ENCODE measurements at places on chromosomes 7 and 10.

DNA sequence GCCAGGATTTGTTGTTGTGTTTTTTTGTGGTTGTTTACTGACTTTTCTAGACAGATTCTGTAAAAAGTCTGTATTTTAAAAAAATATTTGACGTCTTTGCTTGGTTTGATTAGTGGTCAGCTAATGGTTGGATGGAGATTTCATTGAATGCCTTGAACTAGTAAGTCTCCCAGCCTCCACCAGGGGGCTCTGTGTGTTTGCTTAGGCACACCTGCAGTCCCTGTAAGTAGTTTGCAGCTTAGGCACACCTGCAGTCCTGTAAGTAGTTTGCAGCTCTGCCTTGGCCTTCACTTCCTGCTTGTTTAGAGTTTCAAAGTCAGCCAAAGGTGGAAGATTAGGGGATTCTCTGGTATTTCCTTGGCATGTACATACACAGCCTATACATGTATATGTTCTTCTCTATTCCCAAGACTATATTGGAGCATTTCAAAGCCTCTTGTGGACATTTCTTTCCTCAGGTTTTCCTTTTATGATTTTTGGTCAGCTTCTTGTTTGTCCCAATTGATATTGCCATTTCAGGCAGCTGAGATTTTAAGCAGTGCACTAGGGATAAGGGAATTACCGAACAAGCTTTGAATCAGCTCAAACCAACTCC, 101.6 kb downstream of the CCSER2 start:
- DNase-seq: peak; percentile 40

DNA sequence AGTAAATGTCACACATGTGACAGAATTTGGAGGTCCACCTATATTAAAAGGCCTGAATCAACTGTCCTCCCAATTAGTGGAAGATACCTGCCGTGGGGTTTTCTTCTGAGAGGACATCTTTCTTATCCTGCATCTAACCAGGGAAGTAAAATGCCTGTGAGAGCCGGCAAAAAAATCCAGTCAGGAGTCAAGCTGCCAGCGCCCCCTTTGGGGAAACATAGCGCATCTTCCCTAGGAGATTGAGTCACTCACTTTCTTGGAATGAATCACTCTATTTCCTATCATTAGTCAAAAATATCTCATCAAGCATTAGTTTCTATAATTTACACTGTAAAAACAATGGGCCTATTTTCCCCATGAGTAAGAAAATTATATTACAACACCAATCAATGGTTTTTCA, 66.4 kb upstream of the ANK3 start:
- DNase-seq: no peak

DNA sequence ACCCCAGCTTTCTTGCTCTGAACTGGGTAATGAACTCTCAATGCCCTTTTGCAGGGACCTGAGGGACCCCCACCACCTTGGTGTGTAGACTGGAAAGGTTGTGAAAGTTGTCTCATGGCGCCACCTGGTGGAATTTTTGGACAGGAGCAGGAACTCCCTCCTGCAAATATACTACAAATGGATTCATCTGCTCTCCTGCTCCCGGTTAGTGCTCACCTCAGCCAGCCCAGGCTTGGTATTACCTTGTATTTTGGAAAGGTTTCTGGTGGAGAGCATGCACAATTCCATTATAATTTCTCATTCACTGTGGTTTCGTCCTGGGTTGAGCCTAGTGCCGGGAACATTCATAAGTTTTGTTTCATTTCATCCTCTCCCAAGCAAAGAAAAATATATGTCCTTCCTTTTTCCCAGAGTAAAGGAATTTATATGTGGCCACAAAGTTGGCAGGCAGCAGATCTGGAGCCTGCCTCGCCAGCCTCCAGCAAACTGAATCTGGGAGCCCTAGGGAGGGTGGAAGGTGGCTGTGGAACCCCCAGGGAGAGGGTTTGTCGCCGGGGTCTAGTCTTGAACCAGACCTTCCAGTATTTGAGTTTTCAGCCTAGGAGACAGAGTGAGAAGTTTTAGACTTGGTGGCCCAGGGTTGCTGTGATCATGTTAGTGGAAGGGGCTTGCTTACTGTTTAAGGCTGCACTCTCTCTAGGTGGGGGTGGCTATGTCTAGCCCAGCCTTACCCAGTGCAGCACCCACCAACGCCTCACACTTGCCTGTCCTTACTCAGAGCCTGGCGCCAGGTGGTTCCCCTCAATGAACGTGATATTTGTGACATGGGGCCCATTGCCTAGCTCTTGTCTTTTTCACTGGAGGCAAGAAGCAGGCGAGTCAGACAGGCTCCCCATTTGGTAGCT, 9.5 kb downstream of the FAM241B start:
- peak; percentile 47 for DNase-seq

DNA sequence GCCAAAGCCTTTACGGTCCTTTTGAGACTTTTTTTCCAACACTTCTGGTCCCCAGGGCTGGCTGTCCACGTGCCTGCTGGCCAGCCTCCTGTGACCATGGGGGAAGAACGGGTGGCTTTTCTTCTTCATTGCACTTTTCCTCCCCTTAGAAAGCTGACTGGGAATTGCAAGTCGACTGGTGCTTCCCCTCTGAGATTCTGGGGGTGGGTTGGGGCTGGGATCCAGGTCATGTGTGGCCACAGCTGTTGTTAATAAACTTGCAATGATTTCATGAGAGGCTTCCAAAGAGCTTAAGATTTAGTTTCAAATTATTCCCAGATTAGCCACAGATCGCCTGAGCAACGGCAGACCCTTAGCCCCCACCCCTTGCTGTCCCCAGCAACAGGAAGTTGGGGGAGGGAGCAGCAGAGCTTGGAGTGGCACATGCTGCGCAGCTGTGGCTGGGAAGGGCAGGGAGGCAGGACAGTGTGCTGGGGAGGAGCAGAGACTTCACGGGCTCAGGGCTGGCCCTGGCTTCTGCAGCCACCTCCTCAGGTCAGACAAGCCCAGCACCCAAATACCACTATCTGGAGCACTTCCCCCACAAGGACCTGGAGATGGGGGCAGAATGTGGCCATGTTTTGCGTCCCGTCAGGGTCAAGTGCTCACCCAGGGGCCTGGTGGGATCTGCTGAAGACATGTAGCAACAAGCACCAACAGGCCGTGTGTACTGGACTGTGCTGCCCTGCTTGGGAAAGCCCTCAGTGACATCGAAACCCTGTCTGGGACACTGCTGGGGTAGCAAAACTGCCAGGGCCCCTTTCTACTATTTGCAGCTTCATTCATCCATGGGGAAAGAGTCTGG, 147.1 kb downstream of the RNF216 start:
- DNase-seq: no peak

- peak; percentile 51 for DNase-seq
Observed at GRCh38 chr10:133260895-133261725, 15.6 kb downstream of the ADAM8 start.

DNA sequence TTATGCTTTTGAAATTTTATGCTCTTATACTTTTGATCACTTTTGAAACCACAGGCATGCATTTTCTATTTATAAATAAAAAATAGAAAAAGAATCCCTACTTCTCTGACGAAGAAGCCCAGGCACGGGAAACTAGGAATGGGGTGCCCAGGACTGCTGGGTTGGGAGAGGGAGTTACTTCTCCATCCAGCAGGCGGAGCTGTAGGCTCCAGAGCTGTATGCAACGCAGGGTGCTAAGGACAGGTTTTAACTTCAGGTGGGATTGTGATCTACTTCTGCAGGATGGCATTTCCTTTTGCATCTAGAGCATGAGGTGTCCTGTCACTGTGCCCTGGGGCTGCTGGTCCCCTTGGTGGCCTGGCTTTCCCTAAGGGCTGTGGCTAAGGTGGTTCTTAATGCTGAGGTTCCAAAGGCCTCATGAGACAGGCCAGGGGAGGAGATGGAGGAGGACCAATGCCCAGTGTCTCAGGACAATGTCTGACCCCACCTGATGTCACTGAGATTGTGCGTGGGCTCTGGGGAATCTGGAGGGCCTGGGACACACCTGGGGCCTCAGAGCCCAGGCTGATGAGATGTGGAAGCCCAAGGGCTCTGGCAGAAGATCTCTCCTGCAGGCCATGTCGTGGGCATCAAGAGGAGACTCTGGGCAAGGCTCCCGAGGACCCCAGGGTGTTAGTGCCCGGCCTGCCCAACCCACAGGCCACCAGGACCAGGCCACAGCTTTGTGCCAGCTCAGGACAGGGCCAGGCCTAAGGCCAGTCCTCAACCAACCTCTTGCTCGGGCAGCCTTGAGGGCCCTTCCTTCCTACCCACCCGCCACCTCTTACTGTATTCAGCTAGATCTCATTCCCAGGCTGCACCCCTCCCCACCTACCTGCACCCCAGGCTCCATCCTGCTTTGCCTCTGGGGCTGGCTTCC, 507 bp downstream of the CCDC201 start:
- DNase-seq: no peak

DNA sequence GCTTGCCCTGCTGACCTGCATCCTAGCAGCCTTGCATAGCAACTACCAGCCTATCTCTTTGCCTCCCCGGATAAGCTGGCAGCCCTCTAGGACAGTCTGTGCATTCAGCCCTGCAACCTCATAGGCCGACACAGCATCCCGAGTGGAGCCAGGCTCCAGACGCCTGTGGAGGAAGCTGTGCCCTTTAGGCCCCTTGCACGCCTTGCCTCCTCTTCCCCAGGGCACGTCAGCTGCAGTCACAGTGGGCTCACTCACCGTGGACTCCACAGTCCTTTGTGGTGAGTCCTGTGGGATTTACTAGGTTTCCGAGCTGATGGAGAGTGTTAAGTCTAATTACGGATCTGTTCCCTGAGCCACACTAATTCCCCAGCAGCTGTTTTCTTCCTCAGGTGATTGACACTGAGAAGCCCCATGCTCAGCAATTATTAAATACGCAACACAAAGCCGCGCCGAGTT, 540.0 kb downstream of the TCERG1L start:
- DNase-seq: no peak

GRCh38 chr10:47443145-47443544, 40.8 kb downstream of the ANXA8 start:
- no peak for DNase-seq

GRCh38 chr7:112449353-112449752, 907 bp upstream of the IFRD1 start:
- peak; percentile 36 for DNase-seq

DNA sequence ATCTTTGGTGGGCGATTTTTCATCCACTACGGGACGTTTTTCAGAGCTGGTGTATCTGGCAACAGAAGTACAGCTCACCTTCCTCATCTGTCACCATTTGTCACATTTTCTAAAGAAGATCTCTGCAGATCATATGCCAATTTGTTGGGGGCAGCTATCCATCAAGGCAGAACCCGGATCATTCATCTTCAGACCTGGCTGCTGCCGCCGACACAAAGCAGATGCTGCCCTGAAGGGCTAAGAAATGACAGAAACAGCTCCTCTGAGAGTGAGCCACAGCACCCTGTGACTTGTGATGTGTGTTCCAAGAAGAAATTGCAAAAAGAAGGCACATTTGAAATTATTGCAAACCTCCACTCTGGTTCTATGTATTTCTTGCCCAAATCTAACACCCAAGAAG, 290.9 kb downstream of the GFRA1 start:
- DNase-seq: no peak

DNA sequence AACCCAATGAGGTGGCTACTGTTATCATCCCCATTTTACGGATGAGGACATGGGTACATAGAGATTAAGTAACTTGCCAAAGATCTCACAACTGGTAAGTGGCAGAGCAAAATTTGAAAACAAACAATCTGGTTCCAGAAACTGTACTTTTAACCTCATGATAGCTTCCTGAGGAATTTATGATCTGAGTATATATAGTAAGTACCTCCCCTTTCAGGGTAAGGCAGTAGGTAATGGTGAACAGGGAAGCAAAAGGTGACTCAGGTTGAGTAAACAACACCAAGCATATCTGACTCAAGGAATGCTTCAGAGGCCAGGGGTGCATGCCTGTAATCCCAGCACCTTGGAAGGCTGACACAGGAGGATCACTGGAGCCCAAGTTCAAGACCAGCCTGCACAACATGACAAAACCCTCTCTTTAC, 21.1 kb downstream of the KLLN start:
- no peak for DNase-seq

DNA sequence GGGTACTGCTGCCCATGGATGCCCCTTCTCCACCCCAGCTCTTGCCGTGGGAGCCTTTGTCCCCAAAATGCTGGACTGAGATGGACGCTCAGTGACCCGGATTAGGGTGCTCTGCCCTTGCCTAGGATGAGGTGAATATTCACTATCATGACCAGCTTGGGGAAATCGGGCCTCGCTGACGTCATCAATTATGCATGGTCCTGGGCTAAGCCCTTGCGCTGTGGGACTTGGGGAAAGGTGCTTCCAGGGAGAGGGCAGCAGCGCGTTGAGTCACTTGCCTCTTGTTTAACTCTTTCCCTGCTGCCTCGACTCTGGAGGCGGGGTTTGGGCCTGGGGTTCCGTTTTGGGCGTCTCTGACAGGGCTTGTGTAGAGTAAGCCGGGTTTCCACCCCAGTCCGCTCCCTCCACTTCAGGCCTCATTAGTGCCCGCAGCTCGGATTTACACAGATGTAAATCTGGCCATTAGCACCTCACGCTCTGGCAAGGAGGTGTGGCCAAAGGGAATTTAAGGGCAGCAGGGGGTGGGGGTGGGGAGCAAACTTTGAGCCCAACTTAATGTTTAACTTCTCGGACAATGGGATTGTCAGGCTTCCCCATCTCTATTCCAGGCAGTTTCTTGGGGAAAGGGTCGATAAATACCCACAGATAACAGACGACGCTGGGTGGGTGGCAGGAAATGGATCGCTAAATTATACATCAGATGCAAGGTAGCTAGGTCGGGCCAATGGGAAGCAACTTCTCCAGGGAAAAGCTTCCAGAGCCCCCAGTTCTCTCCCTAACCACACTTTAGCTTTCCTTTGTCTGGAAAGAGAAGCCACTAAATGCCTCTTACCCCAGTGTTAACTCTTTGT, 51.3 kb upstream of the TCF7L2 start:
- DNase-seq: no peak

DNA sequence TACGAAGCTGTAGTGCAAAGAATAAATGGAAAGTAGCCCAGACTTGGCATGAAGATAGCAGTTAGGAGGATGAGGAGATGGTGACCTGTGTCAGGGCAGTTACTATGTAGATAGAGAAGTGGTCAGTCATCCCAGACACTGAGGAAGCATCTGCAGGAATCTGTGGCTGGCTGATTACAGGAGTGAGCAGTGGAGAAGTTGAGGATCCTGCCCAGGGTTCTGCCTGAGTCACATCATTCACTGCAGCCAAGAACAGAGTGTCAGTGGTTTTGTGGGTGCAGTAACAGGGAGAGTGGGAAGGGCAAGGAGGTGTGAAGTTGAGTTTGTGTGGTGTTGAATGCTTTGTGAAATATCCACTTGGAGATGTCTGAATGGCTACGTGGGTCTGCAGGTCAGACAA, 676.4 kb upstream of the NRP1 start:
- no peak for DNase-seq

DNA sequence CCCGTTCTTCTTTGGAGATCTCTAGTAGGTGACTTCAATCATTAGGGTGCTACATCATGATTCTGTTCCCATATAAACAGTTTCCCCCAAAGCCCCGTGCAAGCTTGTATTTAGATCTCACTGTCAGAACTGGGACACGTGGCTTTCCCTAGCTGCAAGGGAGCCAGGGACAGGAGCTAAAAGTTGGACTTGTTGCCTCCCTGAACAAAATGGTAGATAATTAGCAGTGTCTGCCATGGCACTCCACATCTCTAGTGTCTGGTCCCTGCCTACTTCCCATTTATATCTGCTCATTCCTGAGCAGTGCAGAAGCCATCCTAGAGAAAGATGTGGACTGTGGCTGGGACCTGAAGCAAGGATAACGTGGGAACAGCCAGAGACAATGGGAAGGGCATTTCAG, 76.6 kb upstream of the FGFR2 start:
- DNase-seq: no peak

GRCh38 chr10:51666456-51666855, 32.9 kb downstream of the CSTF2T start:
- no peak for DNase-seq

GRCh38 chr7:116652793-116653192, 19.2 kb upstream of the MET start:
- no peak for DNase-seq

GRCh38 chr10:12703813-12704212, 297.7 kb downstream of the CCDC3 start:
- no peak for DNase-seq

All from activated T-helper 9 cell treated with anti-CD3 and anti-CD28 coated beads, Interleukin-2, amount 50 U/mL, for 16 hours (primary cell).